ENCODE measurements at places on chromosomes 3 and 15.
A peak's percentile ranks its signal among the peaks of the same experiment; 100 is the strongest.

GRCh38 chr3:5800965-5801364, 613.5 kb downstream of the EDEM1 start:
- DNase-seq = no peak

DNA sequence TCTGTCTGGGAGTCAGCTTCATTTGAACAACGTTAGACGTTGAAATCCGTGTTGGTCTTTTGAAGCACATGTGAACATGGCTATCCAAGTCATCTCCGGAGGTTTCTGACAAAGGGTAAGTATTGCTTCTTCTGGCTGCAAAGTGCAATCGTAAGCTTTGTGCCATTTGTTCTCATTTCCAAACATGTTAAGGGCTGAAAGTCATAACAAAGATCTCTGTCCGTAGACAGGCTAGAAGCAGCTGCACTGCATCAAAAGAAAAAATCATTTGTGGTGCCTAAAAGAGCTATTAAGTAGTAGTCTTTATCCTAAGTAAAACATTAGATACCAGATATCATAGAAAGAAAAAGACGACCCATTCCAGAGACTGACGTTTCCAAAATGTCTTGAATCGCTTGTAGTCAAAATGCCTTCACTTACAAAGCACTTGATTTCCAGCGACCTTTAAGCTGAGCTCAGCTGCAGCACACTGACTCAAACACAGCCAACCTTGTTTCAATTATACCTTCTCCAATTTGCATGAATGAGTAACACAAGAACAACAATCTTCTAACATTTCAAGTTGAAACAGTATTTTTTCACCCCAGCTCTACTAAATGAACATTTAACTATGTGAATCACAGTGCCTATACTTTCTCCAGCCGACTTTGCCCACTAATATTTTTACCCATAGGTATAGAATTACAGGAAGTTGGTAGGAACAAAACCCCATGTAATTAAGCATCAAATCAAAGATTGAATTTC, 76.6 kb downstream of the NEDD4 start:
- no peak for DNase-seq

DNA sequence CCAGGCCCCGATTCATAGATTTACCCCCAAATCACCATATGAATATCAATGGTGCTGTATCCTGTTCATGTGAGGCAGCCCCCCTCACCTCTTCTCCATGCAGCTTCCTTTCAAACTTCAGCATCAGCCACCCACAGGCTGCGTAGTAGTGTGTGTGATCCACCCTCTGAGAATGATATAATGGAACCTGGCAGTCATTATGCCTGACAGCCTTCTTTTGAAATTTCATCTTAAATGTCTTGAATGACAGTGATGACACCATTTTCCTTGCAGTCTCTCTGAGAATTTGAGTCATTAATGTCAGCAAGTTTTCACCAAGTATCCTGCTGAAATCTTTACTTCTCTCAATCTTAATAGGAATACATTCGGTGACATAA, 3.5 kb upstream of the CLRN1 start:
- no peak for DNase-seq

GRCh38 chr15:91336687-91337086, 236.6 kb downstream of the SV2B start:
- DNase-seq = no peak

DNA sequence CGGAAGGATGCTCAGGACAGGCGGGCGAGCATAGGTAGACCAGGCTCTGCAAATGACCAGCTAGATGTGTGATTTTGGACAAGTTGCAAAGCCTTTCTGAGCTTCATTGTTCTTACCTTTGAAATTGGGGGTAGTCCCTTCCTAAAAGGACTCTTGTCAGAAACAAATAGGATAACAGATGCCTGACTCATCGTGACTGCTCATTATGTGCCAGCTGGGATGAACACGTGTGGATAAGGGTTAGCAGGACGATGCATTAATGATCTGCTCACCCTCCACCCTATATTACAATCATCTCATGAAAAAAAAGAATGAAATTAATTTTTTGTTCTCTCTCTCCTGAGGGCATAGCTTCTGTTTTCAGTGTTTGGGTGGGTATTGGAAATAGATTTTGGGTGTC, 223.4 kb downstream of the NR2F2 start:
- no peak for DNase-seq

DNA sequence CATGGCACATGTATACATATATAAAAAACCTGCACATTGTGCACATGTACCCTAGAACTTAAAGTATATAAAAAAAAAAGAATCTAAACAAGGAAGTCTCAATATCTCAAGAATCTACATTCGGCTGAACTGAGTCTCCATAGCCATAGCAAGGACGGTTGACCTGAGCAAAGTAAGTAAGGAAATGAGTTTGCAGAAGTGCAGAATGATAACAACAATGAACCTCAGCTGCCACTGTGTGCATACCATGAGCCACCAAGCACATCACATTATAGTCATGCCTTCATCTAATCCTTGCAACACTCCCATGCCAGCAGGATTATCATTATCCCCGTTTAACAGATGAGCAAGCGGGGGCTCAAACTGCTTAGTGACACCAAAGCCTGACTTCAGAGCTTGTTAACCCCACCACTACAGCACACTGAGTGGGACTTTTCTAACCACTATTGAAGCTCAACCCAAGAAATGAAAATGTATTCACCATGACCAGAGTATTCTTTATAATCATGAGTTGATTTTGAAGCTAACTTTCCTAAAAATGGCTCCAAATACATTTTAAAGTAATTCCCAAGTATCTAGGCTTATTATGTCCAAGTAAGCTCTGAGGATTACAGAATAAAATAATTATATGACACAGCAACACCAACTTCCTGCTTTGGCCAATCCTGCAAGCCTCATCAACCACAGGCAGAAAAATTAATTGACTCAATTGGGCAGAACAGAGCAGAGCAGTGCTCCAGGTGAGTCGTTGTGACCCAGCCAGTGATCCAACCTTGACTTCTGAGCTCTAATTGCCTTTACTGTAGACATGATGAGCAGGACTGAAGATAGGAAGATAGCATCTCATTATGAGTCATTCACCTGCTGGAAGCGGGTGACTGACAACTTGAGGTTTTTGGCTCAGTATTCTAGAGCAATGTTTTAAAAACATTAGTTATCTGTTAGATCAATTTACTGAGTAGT, 47.3 kb upstream of the IL12A start:
- no peak for DNase-seq

DNA sequence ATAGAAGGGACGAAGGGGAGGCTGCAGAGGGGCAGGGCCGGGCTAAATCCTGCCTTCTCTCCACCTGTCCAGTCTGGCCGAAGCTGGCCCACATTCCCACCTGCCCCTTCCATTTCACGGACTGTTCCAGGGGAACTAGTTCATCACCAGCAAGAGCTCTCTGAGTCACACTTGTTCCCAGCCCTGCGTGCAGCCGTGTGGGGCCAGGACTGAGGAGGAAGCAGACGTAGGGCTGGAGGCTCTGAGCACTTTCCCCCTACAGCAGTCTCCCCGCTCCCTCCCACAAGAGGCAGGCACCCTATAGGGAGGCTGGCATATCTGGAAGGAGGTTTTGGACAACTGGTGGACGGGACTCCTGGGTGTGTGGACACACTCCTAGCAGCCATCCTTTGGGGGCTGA, 3.0 kb downstream of the ITIH4 start:
- no peak for DNase-seq

GRCh38 chr3:47013231-47013630, 33.8 kb downstream of the NBEAL2 start:
- no peak for DNase-seq

DNA sequence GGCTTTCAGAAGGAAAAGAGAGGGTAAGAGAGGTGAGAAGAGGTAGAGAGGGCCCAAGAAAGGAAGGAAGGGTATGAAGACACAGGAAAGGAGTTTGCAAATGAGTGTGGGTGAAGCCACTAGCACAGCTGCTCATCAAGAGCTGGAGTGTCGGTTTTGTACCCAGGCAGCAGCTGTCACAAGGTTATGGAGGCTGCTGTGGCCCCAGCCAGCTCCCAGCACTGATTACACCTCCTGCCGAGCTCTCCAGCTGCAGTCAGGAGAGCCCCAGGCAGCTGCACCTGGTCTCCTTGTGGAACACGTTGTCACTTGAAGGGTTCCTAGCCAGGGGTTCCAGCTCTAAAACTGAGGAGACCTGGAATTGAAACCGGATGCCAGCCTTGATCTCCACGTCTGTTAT, 60.4 kb upstream of the CHD2 start:
- peak; percentile 93 for DNase-seq

- DNase-seq = no peak
Observed at GRCh38 chr15:74924525-74924924, 13.3 kb downstream of the COX5A start.

- DNase-seq = no peak
Observed at GRCh38 chr15:51327081-51327480, 11.3 kb downstream of the CYP19A1 start.

GRCh38 chr15:79310985-79311900, at the start of gene TMED3:
Gene TMED3 (plus strand): TSS chr15:79311112. CDS start chr15:79311250, 138 bp downstream.
- peak; percentile 87 for DNase-seq

- DNase-seq = no peak
Observed at GRCh38 chr3:23389686-23390085, 186.6 kb downstream of the UBE2E2 start.

DNA sequence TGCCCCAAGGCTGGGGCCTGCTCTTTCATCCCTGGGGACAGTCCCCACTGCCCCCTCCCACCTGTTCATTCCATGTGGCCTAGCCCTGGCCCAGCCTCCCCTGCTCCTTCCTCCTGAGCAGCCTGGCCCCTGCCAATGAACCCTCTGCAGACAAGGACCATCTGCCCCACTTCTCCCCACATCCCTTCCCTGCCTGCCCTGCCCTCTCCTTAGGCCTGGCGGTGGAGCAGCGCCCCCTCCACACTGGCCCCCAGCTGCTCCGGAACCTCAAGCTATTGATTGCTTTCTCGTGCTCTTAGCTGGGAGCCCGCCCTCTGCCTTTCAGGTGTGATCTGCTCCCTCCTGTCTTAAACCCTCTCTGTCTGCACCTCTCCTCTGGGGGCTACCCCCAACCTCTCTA, 8.0 kb downstream of the PLXNA1 start:
- DNase-seq = peak; percentile 84

DNA sequence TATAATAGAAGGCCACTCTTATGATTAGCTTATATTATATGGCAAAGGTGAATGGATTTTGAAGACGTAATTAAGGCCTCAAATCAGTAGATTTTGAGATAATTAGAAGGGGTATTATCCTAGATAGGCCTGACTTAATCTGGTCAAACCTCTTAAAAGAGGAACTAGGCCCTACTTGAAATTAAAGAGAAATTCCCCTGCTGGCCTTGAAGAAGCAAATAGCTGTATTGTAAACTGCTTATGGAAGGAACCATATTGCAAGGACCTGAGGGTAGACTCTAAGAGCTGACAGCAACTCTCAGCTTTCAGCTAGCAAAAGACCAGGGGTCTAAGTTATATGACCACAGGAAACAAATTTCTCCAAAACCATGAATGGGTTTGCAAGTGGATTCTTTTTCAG, 219.0 kb upstream of the ONECUT1 start:
- no peak for DNase-seq

- no peak for DNase-seq
Observed at GRCh38 chr3:168081171-168081771, 14.5 kb downstream of the GOLIM4 start.

- no peak for DNase-seq
Observed at GRCh38 chr3:126021702-126022101, 52.7 kb downstream of the ROPN1B start.

- DNase-seq = no peak
Observed at GRCh38 chr3:12556314-12556689, 585 bp upstream of the MKRN2 start.

DNA sequence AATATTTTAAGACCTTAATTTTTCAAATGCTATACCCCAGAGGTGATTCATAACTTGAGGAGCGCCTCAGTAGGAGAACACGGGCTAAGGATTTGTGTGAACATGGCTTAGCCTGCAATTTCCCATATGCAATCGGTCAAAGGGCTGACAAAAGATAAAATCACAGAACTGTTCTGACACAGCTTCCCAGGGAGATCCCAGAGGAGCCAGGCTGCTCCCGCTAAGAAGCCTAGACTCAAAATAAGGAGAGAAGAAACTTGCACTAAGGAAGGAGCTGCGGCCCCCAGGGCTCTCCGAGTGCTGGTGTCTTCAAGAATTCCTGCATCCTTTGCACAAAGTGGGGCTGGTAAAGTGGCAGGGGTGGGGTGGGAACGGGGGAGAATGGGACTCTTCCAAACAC, 106.3 kb upstream of the DLG1 start:
- no peak for DNase-seq

GRCh38 chr3:67386451-67386850, 268.0 kb downstream of the SUCLG2 start:
- no peak for DNase-seq

DNA sequence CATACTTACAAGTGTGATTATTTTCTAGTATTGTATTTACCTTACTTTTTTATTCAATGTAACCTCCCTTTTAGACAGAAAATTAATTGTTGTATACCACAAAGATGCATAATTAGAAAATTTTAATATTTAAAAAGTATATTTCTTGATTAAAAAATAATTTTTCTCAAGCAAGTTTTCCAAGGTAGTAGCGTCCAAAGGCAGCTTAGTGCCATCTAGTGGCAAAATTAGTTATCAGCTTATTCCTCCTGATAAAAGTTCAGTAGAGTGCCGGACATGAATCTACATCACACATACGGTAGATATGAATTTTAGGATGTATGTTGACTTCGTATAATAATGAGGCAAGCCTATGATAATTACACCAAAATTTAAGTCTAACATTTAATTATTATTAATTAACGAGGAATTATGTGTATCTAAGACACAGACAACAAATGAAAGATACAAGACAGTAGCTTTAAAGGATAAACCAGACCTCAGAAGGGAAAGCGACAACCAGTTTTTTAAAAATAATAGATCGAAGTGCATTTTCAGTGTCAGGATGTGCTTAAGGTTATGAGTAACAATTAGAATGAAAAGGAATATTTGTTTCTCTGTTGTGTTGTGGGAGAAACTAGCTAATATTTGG, 405.9 kb downstream of the ROBO1 start:
- DNase-seq = no peak

DNA sequence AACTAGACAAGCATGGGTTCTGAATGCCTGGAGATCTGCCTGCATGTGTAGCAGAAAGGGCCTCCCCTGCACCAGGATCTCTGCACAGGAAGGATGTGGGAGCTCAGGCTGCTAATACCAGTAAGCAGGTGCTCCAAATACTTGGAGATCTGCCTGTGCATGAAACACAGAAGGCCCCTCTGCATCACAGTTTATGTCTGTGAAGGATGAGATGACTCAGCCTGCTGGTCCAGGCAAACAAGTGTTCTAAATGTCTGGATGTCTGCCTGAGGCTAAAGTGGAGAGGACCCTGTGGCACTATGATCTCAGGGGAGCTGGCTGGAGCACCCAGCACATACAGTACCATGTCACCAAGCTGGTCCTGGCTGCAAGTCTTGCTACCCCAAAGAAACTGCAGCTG, 678.8 kb downstream of the MCTP2 start:
- DNase-seq = no peak

DNA sequence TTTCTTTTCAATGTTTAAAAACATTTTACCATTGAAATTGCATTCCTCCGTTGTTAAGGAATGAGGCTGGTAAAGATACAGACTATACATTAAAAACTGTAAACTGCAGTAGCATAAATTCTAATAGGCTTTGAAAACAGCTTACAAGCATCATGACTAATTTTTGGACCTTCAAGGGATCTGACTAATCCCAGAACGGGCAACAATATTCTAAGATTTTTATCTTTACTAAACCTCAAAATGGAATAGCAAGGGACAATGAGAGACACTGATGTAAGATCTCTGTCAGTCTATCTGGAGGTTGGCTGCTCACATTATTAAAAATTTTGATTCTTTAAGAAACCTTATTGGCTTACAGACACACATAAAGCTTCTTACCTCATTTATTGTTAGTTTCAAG, 74.7 kb downstream of the BTD start:
- DNase-seq = no peak

GRCh38 chr15:100602823-100603393, 519 bp downstream of the ASB7 start:
- DNase-seq = no peak

GRCh38 chr15:89399238-89400115, 64.9 kb upstream of the POLG start:
- peak; percentile 74 for DNase-seq
